SIG-M5 (cell line): ENCODE measurements at places on chromosomes 7 and 10.

GRCh38 chr10:37754538-37755323 is 102.7 kb downstream of the ZNF248 start:
- DNase-seq, result no peak

DNA sequence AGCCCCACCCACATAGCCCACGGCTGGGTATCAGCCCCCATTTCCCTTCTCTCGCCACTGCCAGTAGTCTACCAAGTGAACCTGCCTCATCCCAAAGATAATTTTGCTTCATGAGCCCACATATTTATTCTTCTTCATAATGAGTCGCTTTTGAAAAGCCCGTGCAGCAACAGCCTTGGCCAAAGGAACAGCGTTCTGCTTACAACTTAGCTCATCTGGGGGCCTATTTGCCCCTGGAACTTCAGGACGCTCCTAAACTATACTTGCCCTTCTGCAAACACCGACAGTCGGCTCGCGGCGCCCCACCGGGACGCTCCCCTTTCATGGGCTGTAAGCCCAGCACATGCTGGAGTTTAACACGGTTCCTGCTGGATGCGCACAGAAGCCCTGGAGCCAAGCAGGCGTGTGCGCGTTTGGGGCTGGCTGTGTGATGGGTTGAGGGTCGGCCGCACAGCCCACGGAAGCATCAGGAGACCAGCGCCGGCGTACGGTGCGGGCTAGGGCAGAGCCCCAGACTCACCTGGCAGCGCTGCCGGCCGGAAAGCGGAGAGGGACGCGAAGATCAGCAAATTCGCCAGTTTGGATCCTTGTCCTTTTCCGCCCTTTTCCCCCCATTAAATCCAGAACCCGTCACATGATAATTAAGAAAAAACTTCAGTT is 370 bp downstream of the TMEM60 start:
- no peak for DNase-seq

GRCh38 chr10:103599211-103599610 is 105.7 kb downstream of the NEURL1 start:
- DNase-seq, result no peak

DNA sequence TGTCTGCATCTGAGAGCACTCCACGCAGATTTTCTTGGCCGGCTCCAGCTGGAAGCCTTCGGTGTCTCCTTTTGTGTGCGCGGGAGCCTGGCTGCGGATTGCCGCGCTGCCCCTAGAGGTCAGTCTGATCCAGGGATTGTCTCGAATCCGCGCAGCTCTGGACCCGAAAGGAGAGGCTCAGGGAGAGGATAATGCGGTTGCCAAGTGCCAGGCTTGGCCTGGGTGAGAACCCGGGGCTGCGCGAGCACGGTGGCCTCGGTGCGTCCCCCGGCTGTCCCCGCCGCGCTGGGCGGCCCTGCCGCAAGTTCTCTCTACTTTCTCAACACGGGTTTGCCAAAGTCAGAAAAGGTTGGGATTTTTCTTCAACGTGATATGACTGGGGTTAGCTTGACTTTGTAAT is 140.9 kb downstream of the ADCYAP1R1 start:
- DNase-seq, result no peak

GRCh38 chr7:50669890-50670289 is 104.7 kb upstream of the DDC start:
- no peak for DNase-seq

- no peak for DNase-seq
Observed at GRCh38 chr10:23035569-23035968, 59.8 kb upstream of the MSRB2 start.

GRCh38 chr10:7585228-7585627 is 81.5 kb downstream of the ITIH5 start:
- no peak for DNase-seq

DNA sequence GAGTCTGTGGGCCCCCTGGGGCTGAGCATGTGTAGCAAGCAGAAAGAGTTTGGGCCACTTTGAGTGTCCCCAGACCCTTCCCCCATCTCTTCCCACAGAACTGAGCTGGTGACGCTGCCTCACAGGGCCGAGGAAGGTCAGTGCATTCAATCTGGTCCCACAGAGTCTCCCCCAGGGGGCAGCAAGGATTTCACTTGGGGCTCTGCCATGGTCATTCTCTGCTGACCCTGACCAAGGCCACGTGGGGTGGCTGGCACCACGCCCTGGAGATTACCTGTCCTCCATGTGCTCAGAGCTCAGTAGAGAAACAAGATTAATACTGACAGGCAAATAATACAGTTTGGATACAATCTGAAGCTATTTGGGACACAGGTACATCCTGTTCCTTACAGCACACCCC is 30.2 kb downstream of the ADRA2A start:
- DNase-seq, result no peak

GRCh38 chr10:88545359-88545758 is 37.8 kb downstream of the RNLS start:
- DNase-seq, result no peak

- no peak for DNase-seq
Observed at GRCh38 chr10:115566867-115567266, 473.7 kb downstream of the ATRNL1 start.

GRCh38 chr7:44105832-44106231 is 1.7 kb downstream of the AEBP1 start:
- no peak for DNase-seq

DNA sequence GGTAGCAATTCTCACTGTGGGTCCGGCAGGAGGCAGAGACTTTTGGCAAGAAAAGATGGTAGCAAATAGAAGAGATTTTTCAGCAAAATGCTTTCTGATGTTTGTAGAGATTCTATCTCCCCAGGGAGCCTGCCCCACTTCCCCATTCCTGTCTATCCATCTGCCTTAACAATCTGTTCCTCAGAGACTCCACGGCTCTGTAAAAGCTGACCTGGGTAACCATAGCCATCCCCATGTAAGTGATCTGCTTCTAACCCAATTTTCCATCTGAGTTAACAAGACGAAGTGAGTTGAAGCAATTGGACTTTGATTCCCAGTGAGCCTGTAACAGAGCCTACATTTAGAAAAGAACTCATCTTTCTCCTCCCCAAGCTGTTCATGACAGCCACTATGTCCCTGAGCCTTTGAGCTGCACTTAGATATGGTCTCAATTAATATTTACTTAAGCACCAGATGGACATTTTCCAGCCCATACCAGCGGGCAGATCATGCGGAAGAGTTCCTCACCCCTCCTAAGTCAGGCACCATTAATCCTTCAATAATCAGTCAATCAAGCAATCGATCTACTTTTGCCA is 896.1 kb downstream of the CCSER2 start:
- no peak for DNase-seq

DNA sequence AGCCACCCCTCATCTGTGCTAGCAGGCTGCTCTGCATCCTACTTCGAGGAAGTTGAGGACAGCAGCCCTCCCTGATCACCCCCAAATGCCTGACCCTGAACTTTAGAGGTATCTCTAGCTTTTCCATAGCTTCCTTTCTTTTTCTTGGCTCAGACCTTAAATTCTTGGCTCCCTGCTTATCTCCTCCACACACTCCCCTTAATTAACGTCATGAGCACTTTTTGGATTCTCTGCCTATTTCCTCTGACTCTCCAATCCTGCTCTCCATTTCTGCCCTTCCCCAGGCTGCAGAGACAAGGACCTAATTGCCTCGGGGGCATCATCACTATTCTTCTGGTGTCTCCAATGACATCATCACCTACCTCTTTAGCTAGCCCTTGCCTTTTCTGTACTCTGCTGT is 40.8 kb upstream of the SEC61G start:
- no peak for DNase-seq

- no peak for DNase-seq
Observed at GRCh38 chr7:23208316-23208715, 26.5 kb downstream of the NUP42 start.

DNA sequence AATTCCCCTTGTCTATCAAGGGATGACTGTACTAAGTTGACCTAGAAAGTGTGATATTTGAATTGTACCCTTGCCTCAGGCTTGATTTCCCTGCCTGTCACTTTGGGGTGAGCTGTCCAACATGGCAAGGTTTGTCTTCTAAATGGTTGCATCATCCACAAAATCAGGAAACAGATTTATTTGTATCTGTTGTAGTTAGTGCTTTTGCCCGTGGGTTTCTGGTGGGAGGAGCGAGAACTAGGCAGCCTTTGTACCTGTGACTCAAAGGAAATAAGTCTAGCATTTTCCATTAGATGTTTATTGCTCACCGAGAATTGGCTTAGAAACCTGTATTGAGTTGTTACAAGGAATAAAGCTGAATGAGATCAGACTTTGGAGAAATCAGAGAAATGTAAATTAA is 650.8 kb downstream of the LRMDA start:
- DNase-seq, result no peak

- DNase-seq, result no peak
Observed at GRCh38 chr7:42198974-42199668, 37.9 kb downstream of the GLI3 start.

DNA sequence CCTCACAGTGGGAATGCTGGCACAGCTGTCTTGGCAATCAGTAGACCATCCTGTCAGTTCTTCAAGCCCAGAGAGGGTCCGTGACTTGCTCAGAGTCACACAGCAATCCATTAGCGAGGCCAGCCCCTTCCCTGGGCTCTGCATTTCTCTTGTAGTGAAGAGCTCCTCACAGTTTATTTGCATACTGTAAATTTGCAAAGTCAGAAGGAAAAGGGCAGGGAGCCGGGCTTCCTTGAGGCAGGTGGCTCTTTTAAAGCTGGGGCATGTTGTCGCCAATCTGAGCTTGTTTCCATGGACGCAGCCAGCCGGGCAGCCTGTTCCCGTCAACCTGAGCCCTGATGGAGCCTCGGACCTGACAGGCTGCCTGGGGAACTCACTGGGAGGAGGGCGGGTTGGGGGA is 123.4 kb downstream of the CUX1 start:
- DNase-seq, result no peak

- no peak for DNase-seq
Observed at GRCh38 chr7:112073530-112073929, 132.7 kb downstream of the DOCK4 start.

DNA sequence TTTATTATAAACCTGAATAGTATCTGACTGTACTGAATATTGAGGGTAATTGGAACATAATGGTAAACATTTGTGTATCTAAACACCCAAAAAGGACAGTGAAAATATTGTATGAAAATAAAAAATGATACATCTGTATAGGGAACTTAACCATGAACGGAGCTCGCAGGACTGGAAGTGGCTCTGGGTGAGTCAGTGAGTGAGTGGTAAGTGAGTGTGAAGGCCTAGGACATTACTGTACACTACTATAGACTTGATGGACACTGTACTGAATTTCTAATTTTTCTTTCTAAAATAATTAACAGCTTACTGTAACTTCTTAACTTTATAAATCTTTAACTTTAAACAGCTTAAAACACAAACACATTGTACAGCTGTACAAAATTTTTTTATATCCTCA is 454.5 kb upstream of the FZD8 start:
- no peak for DNase-seq

DNA sequence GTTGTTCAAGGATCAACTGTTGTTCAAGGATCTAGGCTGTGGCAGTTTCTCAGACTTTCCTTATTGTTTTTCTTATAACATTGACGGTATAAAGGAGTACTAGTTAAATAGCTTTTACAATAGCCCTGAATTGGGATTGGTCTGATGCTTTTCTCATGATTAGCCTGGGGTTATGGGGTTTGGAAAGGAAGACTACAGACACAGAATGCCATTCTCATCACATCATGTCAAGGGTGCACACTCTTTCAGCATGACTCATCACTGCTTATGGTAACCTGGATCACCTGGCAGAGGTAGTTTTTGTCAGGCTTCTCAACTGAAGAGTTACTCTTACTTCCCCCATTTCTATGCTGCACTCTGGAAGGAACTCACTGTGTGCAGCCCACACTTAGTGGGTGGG is 194.2 kb upstream of the NPSR1 start:
- no peak for DNase-seq

DNA sequence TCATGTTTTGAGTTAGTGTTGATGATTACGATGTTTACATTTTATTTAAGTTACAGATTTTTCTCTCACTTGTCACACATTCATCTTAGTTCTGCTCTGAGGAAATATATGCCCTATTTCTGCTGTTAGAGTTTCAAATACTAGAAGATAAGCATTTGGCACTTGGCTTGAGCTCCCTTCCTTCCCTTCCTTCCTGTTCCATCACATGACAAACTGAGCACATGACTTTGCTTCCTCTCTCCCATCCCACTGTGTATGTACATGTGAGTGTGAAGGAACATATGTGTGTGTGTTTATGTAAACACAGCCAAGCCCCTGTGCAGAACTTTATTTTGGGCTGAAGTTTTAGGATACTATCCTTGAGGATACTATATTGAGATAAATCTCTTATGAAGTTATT is 795.9 kb upstream of the IGFBP3 start:
- no peak for DNase-seq

GRCh38 chr7:112257073-112257472 is 50.6 kb downstream of the ZNF277 start:
- no peak for DNase-seq

DNA sequence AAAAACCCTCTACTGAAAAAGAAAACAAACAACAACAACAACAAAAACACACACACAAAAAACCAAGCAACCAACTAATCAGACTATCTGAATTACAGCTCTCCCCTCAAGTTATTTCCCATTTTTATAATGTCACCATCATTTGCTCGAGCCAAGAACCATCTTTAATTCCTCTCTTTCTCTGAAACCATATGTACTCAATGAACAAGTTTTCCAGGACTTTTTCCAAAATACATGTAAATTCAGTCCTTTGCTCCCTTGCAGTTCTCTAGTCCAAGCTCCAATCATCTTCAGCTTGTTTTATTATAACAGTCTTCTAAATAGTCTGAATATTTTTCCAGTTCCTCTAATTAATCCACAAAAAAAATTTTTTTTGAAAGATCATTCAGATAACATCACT is 506.0 kb downstream of the NXPH1 start:
- no peak for DNase-seq

DNA sequence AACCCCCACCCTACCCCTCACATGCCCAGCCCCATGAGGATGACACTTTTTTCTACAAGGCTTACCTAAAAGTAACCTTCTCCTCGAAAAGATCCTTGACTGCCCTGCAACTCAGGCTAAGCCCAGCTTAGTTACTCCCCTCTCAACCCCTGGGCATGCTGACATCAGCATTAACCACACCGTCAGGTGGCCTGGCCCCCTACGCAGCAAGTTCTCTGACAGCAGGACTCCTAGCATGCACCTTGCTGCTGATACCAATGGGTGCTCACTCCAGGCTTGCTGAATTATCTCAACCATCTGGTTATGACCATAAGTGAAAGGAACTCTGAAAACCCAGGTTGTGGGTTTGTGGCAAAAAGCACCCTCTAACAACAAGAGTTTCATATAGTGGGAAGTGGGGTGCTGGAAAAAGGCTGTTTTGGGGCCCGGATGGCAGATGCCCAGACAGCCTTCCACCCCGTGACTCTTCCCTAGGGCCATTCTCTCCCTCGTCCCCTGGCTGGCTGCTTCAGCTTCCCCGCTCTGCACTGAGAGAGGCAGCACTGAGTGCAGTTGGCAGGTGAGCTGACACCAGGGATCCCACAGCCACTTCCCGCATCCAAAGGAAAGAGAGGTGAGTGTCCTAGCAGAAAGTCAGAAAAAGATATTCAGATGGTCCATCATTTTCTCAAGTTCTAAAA is 518.9 kb downstream of the KCNMA1 start:
- DNase-seq, result no peak
